ENCODE measurements at places on chromosomes 1 and 21. TPM values are rescaled to one million over a fixed set of nuclear protein-coding genes. Genes with fewer than 3 reads are reported as not detected.

- DNase-seq: peak; percentile 19
Measured at GRCh38 chr1:43443197-43443946, 10.4 kb downstream of the HYI start.

GRCh38 chr1:177088966-177089365 lies 75.5 kb downstream of the ASTN1 start:
- DNase-seq: no peak

GRCh38 chr1:216910081-216910840 lies 187.0 kb upstream of the ESRRG start:
- DNase-seq: no peak

DNA sequence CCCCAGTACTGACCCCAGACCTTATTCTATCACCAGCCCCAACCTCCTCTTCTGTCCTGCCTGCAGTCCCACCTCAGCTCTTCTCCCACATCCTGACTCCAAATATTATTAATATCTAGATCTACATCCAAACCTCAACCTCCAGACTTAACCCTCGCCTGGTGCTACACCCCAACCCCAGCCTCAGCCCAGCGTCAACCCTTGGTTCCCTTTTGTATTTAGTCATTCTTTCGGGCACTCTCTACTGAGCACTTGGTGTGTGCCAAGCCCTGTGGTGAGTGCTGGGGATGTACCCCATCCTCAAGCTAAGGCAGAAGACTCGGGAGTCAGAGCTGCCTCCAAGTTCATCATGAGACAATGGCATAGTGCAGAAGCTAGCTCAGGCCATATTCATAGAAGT lies 1.1 kb downstream of the SHISAL2A start:
- peak; percentile 40 for DNase-seq

DNA sequence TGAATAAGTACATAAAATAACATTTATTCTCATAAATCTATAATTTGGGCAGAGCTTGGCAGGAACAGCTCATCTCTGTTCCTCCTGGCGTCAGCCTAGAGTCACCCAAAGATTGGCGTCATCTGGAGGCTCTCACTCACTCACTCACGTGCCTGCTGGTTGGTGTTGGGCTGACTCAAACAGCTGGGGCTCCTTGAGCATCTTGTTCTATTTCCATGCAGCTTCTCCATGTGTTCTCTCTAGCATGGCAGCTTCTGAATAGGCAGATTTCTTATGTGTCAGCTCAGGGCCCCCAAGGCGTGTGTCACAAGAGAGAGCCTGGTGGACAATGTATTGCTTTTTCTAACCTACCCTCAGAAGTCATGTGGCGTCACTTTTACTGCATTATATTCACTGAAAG lies 70.6 kb upstream of the RAB3GAP2 start:
- no peak for DNase-seq

DNA sequence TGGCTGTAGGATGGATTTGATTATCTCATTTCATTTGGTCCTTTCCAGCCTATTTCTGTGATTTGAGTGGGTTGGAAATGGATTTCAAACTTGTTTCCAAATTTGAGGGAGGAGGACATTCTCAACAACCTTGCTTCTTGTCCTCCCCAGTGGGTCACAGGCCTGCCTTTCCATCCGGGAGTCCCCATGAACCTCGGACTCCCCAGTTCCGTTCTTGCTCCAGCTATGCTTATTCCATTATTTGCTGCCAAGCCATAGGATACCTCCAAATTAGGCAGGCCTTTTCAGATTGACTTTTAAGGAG lies 97.8 kb downstream of the DUSP10 start:
- no peak for DNase-seq

LCE1E gene
- total RNA-seq: not detected

NTMT2 gene
- not detected for total RNA-seq

DNA sequence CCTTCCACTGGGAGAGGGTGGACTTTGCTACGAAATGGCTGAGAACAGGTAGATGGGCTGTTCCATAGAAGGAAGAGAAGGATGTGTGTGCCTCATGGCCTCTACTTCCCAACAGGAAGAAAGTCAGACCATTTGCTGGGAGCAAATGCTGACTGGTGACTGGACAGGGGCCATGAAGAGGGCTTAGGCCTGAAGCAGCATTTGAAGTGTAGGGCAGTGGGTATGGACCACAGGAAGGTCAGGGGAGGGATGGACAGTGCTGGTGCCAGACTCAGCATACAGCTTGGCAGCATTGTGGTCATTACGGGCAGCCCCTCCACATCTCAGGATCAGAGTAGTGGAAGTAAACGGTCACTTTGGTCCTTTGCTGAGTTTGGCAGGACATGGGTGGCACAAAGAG lies 275.7 kb downstream of the MATN1 start:
- no peak for DNase-seq

DNA sequence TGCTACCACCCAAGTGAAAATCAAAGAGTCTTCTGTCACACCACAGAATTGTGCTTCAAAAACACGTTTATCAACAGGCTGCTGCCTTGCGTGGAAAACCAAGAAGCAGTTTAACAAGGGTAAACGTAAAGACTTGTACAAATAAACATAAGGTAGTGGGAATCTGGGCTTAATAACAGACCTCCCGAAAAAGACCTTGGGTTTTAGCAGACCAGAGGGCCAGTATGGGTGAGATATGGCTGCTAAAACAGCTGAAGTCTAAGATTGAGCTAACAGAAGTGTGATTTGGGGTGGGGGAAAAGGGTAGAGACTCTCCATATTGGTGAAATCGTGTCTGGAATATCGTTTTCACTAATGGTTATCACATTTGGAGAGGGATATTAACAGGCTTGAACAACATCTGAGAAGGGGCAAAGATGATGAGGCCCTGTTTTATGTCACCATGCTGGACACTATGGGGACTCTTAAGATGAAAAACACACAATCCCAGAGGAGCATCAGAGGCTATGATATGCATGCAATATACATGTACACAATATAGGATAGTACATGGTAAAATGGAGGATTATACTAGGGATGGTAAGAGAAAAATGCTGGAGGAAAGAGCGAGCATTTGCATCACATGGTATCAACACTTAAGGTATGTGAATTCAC lies 1.4 kb downstream of the MOV10 start:
- no peak for DNase-seq

S100A1 gene
- total RNA-seq: not detected

DNA sequence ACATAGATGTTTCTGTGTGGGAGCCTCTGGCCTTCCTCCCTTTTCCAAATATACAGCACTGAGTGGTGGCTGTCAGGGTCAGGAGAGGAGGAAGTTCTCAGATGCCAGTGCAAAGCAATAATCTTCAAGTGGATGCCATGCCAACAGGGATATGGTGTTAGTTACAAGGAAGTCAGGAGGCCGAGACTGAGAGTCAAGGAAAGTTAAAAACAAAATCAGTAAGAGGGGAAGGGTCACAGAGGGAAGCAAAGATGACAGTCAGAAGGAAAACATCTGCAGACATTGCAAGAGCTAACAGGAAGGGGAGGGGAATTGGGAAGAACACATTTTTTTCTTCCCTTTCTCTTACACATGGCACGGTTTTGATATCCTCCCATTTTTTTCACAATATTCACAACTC lies 691.4 kb downstream of the ADGRL2 start:
- no peak for DNase-seq

FAM177B gene
- not detected for total RNA-seq

DNA sequence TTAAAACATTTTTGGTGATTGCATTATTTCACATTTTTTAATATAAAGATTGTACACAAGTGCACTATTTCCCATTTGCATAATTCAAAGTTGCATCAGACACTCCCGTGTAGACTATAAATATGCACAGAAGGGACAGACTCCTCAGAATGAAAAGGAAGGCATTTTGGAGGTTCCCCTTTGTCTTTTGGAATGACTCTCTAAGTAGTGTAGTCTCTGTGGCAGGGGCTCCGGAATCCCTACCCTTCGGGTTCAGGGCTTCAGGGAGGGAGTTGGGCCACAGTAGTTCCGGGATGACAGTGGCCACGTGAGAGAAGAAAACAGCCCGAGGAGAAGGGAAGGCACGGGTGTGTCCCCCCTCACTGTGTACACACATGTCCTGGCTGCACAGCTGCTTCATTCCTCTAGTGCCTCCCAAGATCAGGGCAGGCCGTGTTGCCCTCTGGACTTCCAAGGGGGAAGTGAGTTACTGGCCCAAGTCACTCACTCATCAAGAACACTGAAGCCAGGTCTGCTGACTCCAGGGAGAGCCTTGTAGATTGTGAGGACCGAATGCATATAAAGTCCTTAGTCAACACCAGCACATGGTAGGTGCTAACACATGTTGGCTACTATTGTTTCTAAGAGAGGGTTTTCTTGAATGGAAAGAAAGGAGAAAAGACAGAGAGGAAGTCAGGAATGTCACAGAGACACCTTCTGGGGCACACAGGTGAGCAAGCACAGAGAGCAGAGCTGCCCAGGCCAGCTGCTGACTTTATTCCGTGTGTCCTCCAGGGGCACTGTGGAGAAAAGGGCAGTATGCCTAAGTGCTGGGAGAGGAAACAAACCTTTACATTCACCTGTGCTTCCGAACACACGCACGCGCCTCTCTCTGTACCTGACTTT lies 39.8 kb downstream of the LHX4 start:
- DNase-seq: no peak

- DNase-seq: no peak
Measured at GRCh38 chr1:185912504-185912903, 178.3 kb downstream of the HMCN1 start.

- no peak for DNase-seq
Measured at GRCh38 chr1:90713741-90714509, 3.2 kb downstream of the BARHL2 start.

- DNase-seq: no peak
Measured at GRCh38 chr1:107990606-107991005, 25.6 kb upstream of the VAV3 start.

DNA sequence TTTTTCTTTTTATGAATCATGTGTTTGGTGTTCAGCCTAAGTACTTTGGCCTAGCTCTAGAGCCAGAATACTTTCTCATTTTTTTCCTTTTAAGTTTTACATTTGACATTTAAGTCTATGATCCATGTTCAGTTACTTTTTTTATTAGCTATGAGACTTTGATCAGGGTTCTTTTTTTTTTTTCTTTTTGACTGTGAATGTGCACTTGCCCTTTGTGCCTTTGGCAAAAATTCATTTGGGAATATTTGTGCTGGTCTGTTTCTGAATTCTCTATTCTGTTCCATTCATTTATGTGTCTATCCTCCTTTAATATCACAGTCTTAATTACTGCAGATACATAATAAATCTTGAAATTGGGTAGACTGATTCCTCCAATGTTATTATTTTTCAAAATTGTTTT lies 93.8 kb downstream of the MAP3K21 start:
- no peak for DNase-seq

THEM5 gene
- not detected for total RNA-seq

ELAPOR1 gene
- 5.3 TPM for total RNA-seq

- no peak for DNase-seq
Measured at GRCh38 chr1:164440232-164440631, 118.8 kb upstream of the PBX1 start.

MRPS14 gene
- total RNA-seq: 34.0 TPM

DNA sequence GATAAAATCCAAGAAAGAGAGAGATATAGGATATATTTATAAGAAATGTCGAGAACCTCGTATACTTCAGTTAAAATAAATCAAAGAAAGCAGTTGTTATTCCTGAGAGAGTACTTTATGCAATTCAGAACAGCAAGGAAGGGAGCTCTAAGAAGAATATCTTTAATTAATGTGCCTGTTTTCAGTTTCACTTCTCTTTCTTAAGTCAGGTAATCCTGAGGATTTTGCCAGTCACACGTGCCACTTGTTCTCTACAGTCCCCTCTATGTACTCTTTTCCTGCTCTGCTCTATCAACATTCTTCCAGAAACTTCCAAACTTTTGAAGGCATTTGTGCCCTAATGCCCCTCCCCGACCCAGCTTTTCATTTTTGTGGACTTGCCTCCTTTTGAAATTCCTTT lies 211.9 kb downstream of the AKT3 start:
- DNase-seq: no peak
